AML-193 (cell line): ENCODE measurements at places on chromosomes 12 and 14.

- no peak for DNase-seq
These were observed 324.5 kb downstream of the PCNX1 start for GRCh38 chr14:71231521-71232393.

DNA sequence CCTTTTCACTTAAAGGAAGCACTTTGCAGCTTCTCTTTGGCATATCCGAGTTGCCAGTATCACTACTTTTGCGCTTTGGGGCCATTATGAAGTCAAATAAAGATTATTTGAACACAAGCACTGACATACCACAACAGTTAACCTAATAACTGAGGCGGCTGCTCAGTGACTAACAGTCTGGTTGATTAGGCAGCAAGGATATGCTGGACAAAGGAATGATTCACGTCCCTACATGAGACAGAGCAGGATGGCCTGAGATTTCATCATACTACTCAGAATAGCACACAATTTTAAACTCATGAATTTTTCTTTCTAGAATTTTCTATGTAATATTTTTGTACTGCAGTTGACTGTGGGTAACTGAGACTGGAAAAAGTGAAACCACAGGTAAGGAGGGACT is 56.9 kb upstream of the E2F7 start:
- no peak for DNase-seq

GRCh38 chr12:2335513-2335912 is 282.7 kb downstream of the CACNA1C start:
- no peak for DNase-seq

- no peak for DNase-seq
These were observed 65.3 kb downstream of the MAP1LC3B2 start for GRCh38 chr12:116624516-116624915.

GRCh38 chr12:130717752-130718151 is 1.7 kb upstream of the RIMBP2 start:
- DNase-seq, result no peak

DNA sequence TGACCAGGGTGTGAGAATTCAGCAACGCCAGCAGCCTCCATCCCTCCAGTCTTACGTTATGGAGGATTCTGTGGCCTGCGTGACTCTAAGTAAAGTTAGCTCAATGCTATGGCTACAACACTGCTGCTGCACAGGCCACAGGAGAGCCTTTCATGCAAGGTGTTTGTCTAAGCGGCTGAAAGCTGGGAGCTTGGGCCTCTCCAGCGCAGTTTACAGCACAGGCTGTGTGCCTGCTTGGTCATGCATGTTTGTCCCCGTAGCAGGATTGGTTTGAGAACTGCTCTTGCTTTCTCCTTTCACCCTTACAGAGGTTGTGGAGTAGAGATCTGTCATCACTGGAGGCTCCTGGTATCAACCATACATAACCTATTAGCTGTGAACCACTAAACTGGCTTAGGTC is 113.1 kb upstream of the TMCC3 start:
- DNase-seq, result no peak

DNA sequence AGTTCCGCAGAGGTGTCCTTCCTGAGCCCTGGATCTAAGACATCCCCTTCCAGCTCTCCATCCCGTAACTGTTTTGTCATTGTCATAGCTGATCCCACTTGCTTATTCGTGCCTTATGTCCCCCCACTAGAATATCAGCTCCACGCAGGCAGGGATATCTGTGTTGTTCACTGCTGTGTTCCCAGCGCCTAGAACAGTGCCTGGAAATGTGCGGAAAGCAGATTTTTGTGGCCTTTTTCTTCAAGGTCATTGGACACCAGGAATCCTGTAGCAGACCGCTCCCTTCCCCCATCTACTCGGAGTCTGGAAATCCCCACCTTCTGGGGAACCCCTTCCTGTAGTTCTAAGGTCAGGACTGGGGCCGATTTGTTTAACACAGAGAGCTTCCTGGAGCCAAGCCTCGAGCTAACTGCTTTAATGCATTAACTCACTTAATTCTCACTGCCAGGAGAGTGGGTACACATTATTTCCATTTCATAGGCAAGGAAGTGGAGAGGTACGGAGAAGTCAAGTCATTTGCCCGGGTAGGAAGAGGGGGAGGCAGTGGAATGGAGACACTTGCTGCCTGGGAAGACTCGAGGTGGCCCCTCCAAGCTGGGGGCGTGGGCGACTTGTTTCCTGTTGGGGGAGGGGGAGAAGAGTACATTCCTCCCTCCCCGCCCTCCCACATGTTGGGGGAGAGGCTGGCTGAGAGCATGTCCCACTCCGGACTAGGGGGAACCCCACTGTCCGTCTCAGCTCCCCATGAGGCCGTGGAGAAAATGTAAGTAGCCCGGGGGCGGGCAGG is 1.2 kb upstream of the SH2B3 start:
- no peak for DNase-seq

DNA sequence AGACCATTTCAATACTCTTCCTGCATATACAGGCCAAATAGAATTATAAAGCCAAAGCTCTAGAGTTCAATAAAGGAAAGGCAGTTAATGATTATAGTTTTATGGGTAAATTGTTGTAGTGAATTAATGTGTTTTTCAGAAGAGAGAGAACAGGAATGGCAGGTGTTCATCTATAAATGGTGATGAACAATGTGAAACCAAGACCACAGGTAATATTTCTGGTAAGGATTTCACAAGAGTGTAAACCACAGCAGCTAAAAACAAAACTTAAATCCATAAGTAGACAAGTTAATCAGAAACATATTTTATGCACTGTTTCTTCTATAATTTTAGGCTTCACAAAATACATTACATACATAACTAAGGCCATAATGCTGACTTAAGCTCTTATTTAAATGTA is 204.4 kb downstream of the SYT1 start:
- DNase-seq, result no peak

- no peak for DNase-seq
These were observed 158.0 kb downstream of the EPS8 start for GRCh38 chr12:15631007-15631715.

DNA sequence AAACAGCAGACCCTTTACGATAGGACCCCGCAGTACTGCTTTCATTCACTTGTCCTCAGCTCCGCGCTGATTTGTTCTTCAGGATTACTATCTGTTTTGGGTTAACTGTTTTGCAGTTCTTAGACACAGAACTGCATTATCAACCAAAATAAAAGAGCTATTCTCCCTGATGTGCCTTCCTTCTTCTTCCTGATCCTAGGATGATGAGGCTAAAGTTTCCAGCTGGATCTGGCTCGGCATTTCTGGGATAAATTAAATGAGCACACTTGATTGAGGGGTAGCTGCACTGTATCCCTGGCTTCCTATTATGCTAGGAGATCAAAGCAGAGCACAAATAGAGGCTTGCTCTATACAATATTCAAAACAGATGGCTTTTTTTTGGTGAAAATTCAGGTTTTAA is 165.7 kb downstream of the FBXL14 start:
- no peak for DNase-seq

DNA sequence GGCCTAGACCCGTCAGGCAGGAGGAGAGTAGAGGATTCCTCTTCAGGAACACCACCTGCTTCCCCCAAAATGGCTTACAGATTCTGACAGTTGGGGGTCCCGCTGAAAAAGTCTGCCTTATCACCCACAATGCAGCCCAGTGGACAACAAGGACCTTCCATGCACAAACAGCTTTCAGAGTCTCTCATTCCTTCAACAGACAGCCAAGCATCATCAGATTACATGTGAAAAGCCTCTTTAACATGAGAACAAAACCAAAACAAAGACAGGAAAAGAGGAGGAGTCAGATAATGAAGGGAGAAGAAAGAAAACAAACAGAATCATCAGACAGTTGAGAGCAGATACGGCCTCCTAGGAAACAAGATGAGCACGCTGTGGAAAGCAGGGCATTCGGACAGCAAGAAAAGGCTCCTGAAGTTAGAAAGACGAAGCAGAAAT is 18.3 kb downstream of the KCTD10 start:
- DNase-seq, result no peak

GRCh38 chr14:93322929-93323599 is 9.8 kb downstream of the BTBD7 start:
- DNase-seq, result no peak

DNA sequence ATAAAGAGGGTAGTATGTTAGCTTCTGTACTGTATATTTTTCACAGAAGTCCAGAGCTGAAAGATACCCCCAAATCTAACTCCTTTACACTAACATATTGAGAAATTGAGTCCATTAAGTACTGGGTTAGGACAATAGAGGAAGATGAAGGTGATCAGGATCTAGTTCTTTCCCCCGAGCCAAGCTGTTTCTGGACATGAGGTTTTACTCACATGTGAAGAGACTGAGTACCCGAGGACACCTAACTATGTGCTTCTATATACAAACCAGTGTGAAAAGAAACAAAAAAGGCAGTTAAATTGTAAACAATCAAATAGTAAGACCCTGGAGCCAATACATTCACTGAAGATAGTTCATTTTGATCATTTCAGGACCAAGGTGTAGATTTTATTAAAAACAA is 3.8 kb upstream of the TRHDE start:
- DNase-seq, result no peak

DNA sequence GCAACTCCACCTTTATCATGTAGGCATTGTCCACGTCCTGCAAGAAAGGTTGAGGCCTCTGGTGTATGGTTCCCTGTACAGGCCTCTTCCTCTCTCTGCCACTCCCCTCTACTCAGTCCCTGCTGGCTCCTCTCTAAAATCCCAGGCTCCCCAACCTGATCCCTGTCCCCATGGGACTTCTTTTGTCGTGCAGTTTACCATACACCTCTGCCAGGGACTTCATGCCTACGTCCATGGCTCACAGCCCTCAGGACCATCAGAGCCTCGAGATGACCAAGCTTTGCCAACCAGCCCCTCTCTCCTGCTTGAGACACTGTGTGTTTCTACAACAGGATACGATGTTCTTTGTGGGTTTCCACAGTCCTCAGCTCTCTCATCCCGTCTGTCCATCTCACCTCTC is 2.9 kb downstream of the KRT2 start:
- no peak for DNase-seq
